ENCODE measurements at places on chromosomes 7 and 10. TPM values are rescaled to one million over a fixed set of nuclear protein-coding genes. Genes with fewer than 3 reads are reported as not detected.

DNA sequence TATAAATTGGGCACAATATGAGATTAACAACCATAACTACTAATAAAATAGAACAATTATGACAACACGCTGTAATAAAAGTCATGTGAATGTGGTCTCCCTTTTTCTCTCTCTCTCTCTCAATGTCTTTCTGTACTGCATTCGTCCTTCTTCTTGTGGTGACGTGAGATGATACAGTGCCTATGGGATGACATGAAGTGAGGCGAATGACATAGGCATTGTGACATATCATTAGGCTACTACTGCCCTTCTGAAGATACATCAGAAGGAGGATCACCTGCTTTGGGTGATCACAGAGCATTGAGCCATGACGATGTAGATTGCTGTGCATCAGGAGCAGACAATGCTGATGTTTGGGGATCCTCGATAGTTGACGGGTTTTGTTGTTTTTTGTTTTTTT, 171.6 kb downstream of the HERPUD2 start:
- H3K27ac ChIP-seq, result no peak overlapping the region
- H3K36me3 ChIP-seq, result no peaks in the 10 kb centered on the region
- peaks cover 12% of the 10 kb centered on the region for H3K27me3 ChIP-seq
- no peak overlapping the region for H3K4me3 ChIP-seq
- no peak for DNase-seq

GRCh38 chr10:129030996-129031843, 435.8 kb upstream of the MGMT start:
- no peak overlapping the region for H3K4me3 ChIP-seq
- H3K4me1 ChIP-seq, result no peaks in the 10 kb centered on the region
- no peak for DNase-seq
- H3K36me3 ChIP-seq, result no peaks in the 10 kb centered on the region
- H3K27me3 ChIP-seq, result peaks cover 43% of the 10 kb centered on the region

ABCB1 gene
- 7.5 TPM for total RNA-seq

- no peak overlapping the region for H3K27ac ChIP-seq
- H3K27me3 ChIP-seq, result no peaks in the 10 kb centered on the region
- no peaks in the 10 kb centered on the region for H3K4me1 ChIP-seq
- H3K36me3 ChIP-seq, result no peaks in the 10 kb centered on the region
- no peak overlapping the region for H3K4me3 ChIP-seq
Observed at GRCh38 chr10:131802156-131802915, 98.5 kb upstream of the PPP2R2D start.

GRCh38 chr10:127802531-127803095, 65.6 kb downstream of the FOXI2 start:
- no peak overlapping the region for H3K27ac ChIP-seq
- H3K36me3 ChIP-seq, result no peaks in the 10 kb centered on the region
- H3K4me1 ChIP-seq, result no peaks in the 10 kb centered on the region
- DNase-seq, result no peak
- no peaks in the 10 kb centered on the region for H3K27me3 ChIP-seq

TBXAS1 gene
- 65.4 TPM for total RNA-seq

DNA sequence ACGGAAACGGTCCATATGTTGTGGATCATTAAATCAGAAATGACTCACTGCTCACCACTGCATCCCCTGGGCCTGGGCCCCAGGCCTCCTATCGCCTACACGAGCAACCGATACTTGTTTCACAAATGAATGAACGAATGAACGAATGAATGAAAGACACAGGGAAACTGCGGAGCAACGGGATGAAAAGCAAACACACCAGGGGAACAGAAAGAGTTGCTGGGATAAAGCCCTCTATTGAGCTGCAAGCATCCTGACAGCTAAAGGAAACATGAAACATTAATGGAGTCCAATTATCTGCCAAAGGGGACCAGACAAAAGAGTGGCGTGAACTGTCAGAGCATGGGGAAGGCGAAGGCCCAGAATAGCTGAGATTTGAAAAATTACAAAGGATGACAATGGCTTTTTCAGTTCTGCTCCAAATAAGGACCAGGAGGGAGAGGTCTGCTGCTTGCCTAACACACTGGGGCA, 92.1 kb downstream of the GRB10 start:
- no peak overlapping the region for H3K27ac ChIP-seq
- H3K4me1 ChIP-seq, result peaks cover 6% of the 10 kb centered on the region
- peaks cover 8% of the 10 kb centered on the region for H3K36me3 ChIP-seq
- H3K27me3 ChIP-seq, result no peaks in the 10 kb centered on the region
- DNase-seq, result no peak

DNA sequence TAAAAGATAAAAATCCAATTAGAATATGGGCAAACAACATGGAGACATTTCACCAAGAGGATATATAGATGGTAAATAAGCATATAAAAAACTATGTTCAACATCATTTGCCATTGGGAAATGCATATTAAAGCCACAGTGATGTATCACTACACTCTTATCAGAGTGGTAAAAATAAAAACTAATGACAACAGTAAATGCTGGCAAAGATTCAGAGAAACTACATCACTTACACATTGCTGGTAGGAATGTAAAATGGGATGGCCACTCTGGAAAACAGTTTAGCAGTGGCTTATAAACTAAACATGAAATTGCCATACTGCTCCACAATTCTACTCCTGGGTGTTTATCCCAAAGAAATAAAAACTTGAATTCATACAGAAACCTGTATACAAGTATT, 59.2 kb downstream of the CROT start:
- no peaks in the 10 kb centered on the region for H3K36me3 ChIP-seq
- H3K4me1 ChIP-seq, result no peaks in the 10 kb centered on the region
- DNase-seq, result no peak
- no peak overlapping the region for H3K4me3 ChIP-seq
- no peak overlapping the region for H3K27ac ChIP-seq
